T-helper 1 cell (primary cell): ENCODE measurements at places on chromosomes 3 and 15.

DNA sequence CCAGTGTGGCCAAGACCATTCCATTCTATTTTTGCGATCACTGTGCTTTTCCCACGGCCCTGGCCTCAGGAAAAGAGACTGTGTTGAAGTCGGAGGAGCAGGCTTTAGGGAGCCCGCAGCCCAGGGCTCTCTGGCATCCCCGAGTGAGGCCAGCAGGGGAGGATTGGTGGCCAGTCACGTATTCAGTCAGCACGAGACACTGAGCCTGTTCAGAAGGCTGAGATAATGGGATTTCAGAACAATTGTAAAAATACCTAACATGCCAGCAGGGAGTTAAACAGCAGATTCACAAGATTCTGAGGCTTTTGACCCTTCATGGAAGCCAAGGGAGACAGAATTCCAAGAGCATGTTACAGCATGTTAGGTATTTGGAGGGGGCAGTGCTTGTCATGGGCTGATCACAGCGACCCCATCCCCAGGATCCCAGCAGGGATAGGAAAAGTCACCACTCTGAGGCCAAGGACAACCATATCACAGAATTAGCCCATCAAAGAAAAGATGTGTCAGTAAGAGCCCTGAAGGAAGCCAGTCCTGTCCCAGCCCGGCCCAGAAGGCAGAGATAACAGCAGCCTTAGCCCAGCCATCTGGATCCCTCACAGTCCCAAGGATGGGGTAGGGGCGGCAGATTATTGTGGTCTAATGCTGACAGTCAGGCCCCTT lies 40.6 kb downstream of the AMOTL2 start:
- no peak for DNase-seq

GRCh38 chr3:49271047-49271446 lies 6.0 kb downstream of the C3orf62 start:
- no peak for DNase-seq

- no peak for DNase-seq
These were observed 75.5 kb downstream of the MSL2 start for GRCh38 chr3:136120373-136121348.

- no peak for DNase-seq
These were observed 116.1 kb downstream of the ANP32A start for GRCh38 chr15:68704496-68705021.

- DNase-seq = no peak
These were observed 26.8 kb downstream of the RPN1 start for GRCh38 chr3:128623762-128624176.

GRCh38 chr3:45549961-45550360 lies 44.6 kb upstream of the LIMD1 start:
- DNase-seq = no peak

- DNase-seq = no peak
These were observed 33.7 kb downstream of the FLNB start for GRCh38 chr3:58041826-58042324.

DNA sequence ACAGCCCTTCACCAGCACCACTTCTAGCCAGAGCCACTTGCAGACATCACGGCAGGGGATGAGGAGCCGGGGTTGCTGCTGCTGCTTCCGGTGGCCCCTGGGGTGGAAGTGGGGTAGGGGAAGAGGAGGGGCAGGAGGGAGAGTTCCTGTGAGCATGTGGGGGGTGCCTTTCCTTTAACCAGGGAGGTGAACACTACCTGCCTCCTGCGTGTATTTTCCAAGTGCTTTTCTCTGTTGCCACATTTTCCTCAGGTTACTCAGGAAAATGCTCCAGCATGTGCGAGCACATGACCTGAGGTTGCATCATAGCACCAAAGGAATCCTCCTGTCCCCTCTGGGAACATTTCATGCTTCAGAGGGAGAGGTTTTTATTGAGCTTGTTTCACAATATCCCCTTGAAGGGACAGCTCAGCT lies 12.2 kb upstream of the SACM1L start:
- peak; percentile 46 for DNase-seq

DNA sequence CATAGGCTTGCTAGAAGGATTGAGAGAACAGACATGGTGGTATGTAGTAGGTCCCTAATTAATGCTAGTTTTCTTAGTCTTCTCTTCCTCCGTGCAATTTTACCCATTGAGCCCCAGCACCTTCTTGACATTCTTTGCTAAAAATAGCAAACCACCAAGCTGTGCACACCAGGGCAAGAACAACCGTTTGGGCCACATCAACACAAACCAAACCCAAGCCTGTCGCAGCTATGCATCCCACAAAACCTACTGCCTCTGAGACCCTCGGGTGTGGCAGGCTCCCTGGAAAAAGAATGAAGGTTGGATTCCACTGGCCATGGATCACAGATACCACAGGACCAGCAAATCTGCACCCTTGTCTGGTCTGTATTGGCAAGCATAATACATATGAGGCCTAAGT lies 27.1 kb downstream of the HEG1 start:
- DNase-seq = no peak

- no peak for DNase-seq
These were observed 31.6 kb downstream of the PIK3CB start for GRCh38 chr3:138803006-138803653.

DNA sequence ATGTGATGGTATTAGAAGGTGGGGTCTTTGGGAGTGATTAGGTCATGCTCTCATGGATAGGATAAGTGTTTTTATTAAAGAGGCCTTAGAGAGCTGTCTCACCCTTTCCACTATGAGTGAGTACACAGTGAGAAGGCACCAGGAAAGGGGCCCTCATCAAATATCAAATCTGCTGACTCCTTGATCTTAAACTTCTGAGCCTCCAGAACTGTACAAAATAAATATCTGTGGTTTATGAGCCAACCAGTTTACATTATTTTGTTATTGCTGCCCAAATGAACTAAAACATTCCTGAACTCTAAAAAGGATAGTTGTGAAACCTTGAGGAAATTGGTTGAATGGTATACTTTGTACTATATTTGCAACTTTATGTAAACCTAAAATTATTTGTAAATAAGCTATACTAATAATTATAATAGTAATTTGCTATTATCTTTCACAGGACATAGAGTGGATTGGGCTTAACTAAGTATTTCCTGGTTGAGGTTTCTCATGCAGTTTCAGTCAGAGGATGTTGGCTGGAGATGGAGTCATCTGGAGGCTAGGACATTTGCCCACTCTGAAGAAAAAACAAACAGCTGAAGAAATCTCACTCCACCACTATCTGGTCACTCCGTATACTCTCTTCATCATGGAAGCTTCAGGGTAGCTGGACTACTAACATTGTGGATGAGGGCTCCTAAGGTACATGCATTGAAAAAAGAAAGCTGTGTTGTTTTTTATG lies 1068.6 kb upstream of the CADM2 start:
- no peak for DNase-seq

- DNase-seq = no peak
These were observed 58.2 kb downstream of the ZBTB38 start for GRCh38 chr3:141426404-141427034.

DNA sequence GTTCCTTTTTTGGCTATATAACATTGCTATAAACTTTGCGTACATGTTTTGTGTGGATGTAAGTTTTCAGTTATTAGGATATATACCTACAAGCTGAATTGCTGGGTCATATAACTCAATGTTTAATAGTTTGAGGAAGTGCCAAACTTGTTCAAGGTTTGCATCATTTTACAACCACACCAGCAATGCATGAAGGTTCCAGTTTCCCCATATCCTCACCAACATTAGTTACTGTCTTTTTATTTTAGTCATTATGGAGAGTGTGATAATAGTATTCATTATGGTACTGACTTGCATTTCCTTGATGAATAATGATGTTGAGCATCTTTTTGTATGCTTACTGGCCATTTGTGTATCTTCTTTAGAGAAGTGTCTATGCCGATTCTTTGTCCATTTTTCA lies 112.3 kb downstream of the NR1I2 start:
- DNase-seq = no peak

DNA sequence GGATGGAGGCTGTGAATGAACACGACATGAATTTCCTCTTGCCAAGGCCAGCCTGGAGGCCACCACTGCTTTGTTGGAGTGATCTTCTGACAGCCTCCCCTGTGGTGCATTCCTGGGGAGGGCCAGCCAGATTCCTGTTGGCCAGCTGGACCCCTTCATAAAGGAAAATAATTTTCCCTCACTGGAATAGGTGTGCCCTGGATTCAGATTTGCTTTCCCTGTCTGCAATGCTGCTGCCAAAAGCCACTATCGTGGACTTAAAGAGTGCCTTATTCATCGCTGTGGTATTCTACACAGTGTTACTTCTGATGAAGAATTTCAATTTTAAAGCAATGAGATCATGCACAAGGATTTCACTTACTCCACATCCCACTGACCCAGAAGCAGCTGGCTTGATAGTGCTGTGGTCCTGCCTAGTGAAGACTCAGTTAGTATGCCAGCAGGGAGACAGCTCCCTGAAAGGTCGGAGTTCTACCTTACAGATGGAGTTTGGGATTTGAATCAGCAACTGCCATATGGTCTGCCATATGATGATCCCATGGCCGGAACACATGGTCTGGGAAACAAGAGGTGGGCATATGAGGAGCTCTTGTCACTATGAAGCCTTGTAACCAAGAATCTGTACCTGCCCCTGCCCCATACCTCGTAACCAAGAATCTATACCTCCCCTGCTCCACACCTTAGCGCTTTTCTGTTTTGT lies 145.2 kb downstream of the KLF13 start:
- DNase-seq = no peak

DNA sequence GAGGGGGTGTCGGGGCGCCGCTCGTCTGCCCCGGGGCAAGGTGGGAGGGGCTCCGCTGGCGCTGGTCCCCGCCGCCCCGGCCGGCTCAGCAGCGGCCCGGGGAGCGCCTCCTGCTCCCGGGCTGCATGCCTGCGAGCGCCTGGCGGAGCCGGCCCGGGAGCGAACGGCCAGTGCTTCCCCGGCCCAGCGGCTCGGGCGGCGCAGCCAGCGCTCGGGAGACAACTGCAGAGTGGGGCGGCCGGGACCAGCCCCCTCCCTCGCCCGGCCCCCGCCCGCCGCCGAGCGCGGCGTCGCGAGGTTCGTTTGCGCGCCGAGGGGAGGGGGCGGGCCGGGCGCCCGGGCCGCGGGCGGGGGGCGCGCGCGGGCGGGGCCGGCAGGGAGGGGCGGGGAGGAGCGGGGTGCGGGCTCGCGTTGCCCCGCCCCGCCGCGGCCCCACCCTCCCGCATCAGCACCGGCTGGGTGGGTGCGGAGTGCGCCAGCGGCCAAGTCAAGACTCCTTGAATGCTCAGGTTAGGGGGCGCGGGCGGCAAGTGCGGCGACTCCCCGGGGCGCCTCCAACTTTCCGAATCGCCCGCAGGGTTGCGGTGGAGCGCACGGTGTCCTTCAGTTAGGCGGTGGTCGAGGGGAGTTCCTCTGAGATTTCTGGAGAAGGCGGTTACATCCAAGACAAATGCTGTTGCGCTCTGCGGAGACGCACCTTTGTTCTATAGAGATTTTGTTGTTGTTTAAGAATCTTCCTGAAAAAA lies at the start of gene RGMA:
TSS of gene RGMA (minus strand) at position 231 of the 746 bp plus-strand sequence. CDS start 279 bp downstream, outside the sequence.
- no peak for DNase-seq

- no peak for DNase-seq
These were observed 549 bp downstream of the TRH start for GRCh38 chr3:129974833-129975704.

- no peak for DNase-seq
These were observed 23.7 kb downstream of the IFT122 start for GRCh38 chr3:129463716-129464115.

GRCh38 chr3:42635111-42635510 lies 18.4 kb upstream of the ZBTB47 start:
- DNase-seq = no peak

- DNase-seq = peak; percentile 46
These were observed 7.3 kb downstream of the TBC1D2B start for GRCh38 chr15:78070049-78070700.

DNA sequence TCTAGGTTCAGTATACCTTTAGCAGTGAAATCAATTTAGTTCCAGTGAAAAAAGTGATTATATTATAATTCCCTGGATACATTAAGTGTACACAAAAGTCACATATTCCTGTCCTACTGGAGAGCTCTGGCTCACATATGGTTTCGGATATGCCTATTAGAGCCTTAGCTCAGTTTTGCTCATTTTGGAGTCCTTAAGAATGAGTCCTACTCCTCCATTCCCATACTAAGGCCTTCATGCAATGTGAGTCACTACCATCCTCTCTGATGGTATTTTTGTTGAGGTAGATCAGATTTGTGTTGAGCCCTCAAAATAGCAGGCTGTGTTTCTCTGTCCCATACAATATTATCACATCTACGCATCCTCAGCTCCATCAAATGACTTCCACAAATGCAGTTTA lies 294.2 kb upstream of the COL8A1 start:
- DNase-seq = no peak

DNA sequence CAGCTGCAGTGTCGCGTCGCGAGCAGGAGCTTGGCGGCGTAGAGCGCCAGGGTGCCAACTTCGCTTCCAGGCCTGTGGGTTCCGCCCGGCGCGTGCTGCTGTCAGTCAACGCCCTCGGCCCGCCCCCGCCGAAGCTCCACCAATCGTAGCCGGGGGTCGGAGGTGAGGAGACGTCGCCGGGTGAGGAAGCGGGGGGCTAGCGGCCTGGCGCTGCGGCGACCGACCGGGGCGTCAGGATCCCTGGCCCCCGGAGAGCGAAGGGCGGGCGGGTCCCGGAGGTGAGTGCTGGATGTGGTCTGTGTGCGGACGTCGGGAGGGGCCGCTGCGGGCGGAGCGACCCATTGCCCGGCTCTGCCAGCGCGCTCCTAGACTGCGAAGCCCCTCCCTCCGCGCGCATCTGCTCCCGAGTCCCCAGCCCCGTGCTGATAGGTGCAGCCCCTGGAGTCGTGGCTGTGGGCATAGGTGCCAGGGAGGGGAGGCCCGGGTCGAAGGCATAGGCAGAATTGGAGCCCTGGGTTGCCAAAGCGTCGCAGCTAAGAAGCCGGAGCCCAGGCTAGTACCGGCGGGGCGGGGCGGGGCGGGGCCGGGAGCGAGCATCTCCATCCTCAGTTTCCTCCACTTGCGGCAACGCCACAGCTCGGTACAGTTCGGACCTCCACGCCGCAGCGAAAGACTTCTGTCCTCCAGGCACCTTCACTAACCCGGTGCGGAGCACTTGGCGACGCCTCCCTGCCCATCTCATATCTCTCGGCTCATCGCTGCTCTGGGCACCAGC lies at the start of gene NXPE3:
TSS of gene NXPE3 (plus strand) at position 165 of the 775 bp plus-strand sequence. CDS start 6,386 bp downstream, outside the sequence.
- peak; percentile 92 for DNase-seq

DNA sequence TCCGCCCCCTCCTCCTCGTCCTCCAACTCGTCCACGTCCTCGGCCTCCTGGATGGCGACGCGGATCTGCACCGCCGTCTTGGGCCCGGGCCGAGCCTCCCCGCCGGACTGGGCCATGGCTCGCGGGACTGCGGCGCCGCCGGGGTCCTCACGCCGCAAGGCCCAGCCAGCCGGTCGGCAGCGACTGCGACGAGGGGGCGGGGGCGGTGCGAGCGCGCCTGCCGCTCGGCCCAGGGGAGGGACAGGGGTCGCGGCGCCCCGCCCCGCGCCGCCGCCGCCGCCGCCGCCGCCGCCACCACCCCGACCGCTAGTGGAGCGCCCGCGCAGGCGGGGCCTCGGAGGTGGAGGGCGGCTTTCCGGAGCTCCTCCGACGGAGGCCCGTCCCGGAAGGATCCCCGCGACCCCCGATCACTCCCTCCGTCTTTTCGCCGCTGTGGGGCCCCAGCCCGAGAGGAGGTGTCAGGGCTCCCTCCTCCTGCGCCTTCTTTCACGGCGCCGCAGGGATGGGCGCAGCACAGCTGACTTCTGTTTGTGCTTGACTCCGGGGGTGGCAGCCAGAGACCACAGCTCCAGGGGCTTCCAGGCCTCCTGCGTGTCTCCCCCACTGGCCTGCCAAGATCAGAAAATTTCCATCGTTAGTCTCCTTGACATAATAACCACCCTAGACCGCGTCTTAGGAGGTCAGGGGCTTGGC lies at the start of gene LARP6:
TSS of gene LARP6 (minus strand) at position 185 of the 693 bp plus-strand sequence. CDS start at position 116, 69 bp downstream.
- DNase-seq = no peak

- no peak for DNase-seq
These were observed 104.1 kb upstream of the TNFAIP8L3 start for GRCh38 chr15:51198701-51199232.
